H7 (cell line): ENCODE measurements at places on chromosomes 5 and 9. TPM values are rescaled to one million over a fixed set of nuclear protein-coding genes. Genes with fewer than 3 reads are reported as not detected.

Gene RETREG1
- total RNA-seq, result 0.28 and 0.74 TPM in 2 replicates

Gene HCN1
- total RNA-seq, result 0.59 and 0.73 TPM in 2 replicates

Gene SLC23A1
- not detected in 2 replicates for total RNA-seq

DNA sequence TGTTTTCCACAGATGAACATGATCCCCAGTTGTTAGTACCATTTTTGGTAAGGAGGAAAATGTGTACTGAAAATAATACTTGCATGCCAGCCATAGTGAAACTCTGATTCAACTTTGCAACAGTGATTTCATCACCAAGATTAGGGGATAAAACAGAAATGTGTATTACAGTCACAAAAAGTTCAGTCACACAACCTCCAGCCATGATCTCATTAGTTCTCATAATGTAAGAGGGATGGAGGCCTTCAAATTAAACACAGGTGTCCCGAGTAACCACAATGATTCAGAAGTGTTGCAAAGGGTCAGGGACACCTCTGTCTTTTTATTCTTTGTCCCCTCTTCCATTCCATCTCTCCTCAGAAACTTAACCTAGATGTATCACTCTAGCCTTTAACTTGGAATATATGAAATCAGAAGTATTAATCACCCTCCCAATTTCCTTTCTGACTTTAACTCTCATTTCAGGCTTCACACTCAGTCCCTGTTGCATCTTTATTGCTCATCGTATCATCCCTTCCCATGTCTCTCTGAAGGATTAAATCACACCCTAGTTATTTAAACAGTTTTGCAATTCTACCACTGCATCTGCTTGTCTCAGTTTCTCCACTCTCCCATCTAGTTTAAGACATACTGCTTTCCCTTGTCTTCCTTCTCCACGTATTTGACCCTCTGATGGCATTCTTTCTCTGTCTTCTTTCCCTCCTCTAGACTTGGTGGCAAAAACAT is 291.2 kb downstream of the ADAMTS6 start:
- no peak for DNase-seq

- peak; percentile 1 for DNase-seq
These were observed 214.3 kb downstream of the AGTPBP1 start for GRCh38 chr9:85527331-85528020.

Gene NSG2
- 0.66 and 1.7 TPM in 2 replicates for total RNA-seq

Gene CTXN3
- total RNA-seq, result not detected in 2 replicates

GRCh38 chr5:130624805-130625204 is 540.3 kb downstream of the HINT1 start:
- no peak for DNase-seq

GRCh38 chr9:118761016-118761790 is 608.0 kb downstream of the BRINP1 start:
- DNase-seq, result no peak

DNA sequence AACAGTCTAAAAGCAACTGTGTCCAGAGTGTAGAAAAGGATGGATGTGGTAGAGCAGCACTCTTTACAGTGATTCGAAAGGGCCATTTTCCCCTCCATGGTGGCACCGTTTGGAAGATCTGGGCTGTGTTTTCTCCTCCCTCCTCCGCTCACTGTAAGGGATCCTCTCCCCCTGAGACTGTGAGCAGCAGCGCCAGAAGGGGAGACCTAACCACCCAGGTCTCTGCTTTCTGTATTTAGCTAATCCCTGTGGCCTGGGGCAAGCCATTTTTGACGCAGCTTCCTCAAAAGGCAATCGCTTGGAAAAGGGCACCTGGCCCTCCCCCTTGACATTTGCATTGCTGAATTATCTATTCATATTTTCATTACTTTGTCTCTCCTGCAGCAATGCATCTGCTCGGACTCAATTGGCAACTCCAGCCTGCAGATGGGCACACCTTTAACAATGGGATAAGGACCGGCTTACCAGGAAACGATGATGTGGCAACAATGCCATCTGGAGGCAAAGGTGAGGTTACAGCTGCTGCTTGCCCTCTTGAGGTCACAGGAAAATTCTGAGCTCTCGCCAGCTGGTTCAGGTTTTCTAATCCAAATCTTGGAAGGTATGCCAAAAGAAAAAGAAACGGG is 244.3 kb upstream of the WWC1 start:
- DNase-seq, result peak; percentile 62

- no peak for DNase-seq
These were observed 505.3 kb upstream of the DAP start for GRCh38 chr5:11266331-11266730.

Gene EEIG1
- 16.9 and 27.1 TPM in 2 replicates for total RNA-seq

GRCh38 chr5:93909356-93909755 is 168.0 kb upstream of the POU5F2 start:
- no peak for DNase-seq

- DNase-seq, result peak; percentile 74
These were observed 25.2 kb upstream of the SYNPO start for GRCh38 chr5:150615141-150615699.

Gene PAEP
- not detected in 2 replicates for total RNA-seq

- DNase-seq, result no peak
These were observed 56.4 kb upstream of the MYO10 start for GRCh38 chr5:16992444-16992843.

- DNase-seq, result no peak
These were observed 453.4 kb upstream of the CTNND2 start for GRCh38 chr5:12357626-12358025.

GRCh38 chr9:695252-695651 is 146.2 kb upstream of the DMRT1 start:
- DNase-seq, result no peak

GRCh38 chr5:127298036-127298429 is 7.4 kb downstream of the MEGF10 start:
- no peak for DNase-seq

Gene TMEM171
- 2.7 and 4.8 TPM in 2 replicates for total RNA-seq

GRCh38 chr9:69582544-69583297 is 89.5 kb downstream of the APBA1 start:
- no peak for DNase-seq

DNA sequence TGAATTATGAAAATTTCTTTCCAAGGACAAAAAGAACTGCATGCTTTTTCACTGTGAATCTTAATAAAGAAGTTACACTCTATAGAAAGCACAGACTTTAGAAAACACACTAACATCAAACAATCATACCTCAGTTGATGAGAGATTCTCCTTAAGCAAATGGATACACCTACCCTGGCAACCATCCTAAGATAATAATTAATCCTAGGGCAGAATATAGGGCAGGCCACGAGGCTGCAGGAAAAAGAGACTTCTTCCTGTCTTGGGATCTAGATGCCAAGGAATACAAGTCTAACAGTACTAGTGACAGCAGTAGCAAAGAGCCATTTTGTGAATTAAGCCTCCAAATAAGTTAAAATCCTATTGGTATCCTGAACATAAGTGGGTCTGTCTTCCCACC is 395.4 kb downstream of the EFNA5 start:
- DNase-seq, result no peak

GRCh38 chr5:138180183-138180782 is 1.4 kb downstream of the KIF20A start:
- no peak for DNase-seq

DNA sequence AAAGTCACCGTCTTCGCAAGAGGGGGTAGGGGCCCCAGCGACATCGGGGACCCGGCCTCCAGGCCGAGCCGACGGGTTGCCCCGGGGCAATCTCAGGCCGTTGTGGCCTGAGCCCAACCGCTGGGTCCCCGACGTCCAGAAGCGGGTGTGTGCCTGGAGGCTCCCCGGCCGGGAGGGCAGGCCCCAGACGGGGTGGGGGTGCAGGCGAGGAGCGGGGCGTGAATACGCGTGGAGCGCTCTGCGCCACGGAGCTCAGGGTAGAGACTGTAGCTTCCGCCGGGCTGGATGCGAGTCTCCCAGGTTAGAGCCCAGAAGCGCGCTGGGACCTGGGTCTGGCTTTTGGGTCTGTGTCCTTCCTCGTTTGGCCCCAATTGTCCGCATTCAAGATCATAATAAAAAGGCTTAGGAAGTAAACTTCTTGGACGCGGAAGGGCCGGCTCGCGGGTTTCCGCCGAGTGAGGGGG is 3.5 kb downstream of the BARX1 start:
- peak; percentile 77 for DNase-seq

- DNase-seq, result no peak
These were observed 3.1 kb upstream of the IL7R start for GRCh38 chr5:35853631-35854030.

Gene CYSRT1
- 0.83 and 2.9 TPM in 2 replicates for total RNA-seq

Gene GAPT
- total RNA-seq, result not detected in 2 replicates

- no peak for DNase-seq
These were observed 1.4 kb upstream of the LARP1 start for GRCh38 chr5:154753792-154754191.

GRCh38 chr5:174446446-174446845 is 277.9 kb upstream of the MSX2 start:
- no peak for DNase-seq

- DNase-seq, result no peak
These were observed 299.2 kb upstream of the ZNF608 start for GRCh38 chr5:125045646-125046045.

DNA sequence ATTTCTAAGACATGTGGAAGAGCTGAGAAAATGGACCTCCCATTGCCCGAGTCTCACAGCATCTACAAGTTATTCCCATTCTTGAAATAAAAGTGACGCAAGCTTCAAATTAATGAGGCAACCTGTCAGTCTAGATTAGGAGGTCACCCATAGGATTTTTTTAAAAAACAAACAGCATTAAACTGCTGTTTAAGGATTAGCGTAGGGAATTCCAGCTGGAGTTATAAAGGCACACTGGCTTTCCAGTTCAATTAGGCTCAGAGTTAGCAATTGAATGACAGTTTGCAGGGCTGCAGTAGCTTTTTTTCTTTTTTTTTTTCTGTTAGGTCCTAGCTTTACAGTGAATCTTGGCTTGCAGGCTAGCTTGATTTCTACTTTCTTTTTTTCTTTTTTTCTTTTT is 16.2 kb downstream of the PRKACG start:
- DNase-seq, result no peak

- no peak for DNase-seq
These were observed 69.5 kb upstream of the OSMR start for GRCh38 chr5:38776149-38776896.

DNA sequence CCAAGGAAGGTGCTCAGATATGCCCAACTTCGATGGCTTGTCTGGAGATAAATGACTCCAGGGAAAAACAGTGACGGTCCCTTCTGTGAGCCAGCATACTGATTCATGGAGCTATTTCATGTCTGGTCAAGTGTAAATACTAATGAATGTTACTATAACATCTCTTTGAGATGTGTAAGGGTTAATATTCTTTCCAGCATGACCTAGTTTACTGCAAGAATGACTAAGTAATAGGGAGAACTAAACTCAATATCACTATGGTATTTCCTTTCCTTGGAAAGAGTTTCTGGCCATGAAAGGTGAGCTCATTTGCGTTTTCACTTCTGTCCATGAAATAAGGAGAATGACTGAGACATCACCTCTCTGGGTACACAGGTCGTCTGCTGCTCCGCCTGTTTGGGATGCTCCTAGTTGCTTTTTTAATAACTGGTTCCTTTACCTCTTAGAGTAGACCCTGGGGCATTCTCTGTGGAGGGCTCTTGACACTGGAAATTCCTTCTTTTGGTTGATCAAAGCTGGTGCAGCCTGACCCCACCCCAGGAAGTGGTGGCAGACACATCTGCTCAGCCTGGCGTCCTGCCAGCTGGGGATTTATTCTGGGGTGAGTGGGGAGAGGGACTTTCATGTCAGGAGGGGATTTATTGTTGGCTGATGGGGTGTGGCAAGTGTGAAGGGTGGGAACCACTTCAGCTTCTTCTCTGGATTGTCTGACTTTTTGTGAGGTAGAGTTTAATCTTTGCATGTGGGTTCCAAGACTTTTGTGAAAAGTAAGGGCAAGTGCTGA is 250.0 kb upstream of the MPDZ start:
- DNase-seq, result no peak

DNA sequence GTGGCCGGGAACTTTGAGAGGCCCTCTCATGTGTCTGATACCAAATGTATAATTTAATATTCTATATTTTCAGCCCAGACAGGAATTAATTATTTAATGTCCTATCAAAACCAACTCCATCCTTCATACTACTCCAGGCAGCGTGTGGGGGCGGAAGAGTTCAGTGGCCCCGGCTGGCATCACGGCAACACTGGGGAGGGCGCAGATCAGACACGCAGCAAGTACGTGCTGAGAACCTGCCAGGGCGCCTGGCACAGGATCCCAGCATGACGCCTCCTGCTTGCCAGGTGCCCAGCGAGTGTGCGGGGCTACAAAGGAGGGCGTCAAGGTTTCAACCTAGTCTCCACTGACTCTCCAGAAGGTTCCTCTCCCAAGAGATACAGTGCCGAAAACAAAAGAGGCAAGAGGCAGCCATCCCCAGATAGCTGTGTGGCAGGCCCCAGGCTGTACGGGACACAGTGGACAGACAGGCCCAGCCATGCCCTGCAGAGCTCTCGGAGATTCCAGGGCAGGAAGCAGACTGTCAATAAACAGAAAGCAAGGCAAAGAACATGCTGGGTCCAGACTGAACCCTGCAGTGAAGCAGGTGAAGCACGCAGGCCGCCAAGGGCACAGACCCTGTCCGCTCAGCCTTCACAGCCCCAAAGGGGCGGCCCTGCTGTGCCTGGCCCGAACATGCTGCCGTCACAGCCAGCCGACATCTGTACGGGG is 110.3 kb downstream of the VAV2 start:
- no peak for DNase-seq

DNA sequence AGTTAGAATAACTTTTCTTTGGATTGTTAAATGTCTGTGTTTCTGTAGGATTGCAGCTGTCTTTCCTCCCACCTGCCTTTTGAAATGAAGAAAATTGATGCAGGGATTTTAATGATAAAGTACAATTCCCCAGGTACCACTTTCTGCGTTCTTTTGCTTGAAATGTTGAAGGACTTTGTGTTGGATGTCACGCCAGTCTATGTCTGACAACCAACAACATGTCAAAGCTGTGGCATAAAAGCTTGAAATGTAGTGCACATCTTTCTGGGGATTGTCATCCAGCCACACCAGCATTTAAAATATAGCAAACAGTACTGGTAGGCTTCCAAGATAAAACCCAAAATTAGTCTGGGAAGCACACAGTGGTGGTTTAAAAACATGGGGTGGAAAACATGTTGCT is 381.4 kb downstream of the TMEM161B start:
- no peak for DNase-seq

Gene OTP
- not detected in 2 replicates for total RNA-seq

- DNase-seq, result peak; percentile 87
These were observed 714 bp downstream of the UBE2D2 start for GRCh38 chr5:139561655-139562451.

Gene MOB3B
- total RNA-seq, result 6.9 and 7.9 TPM in 2 replicates

DNA sequence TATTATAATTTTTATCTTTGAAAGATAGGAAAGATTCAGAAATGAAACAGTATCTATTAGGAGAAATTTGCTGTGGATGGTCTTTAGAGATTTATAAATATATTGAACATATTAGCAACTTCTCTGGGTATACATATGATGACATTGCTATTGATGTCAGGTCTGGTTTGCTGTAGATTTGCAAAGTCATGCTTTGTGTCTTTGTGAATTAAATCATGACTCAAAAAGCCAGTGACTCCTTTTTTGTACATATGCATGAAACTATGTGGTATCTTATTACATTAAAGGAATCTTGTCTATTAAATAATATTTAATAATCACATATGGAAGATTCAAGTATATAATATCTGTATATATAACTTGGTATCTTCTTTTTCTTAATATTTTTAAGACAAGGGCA is 141.9 kb downstream of the ST8SIA4 start:
- DNase-seq, result no peak

- DNase-seq, result no peak
These were observed 3.4 kb downstream of the MEIKIN start for GRCh38 chr5:131942016-131942415.
